ENCODE measurements at places on chromosomes 3 and 15.
A peak's percentile ranks its signal among the peaks of the same experiment; 100 is the strongest.

DNA sequence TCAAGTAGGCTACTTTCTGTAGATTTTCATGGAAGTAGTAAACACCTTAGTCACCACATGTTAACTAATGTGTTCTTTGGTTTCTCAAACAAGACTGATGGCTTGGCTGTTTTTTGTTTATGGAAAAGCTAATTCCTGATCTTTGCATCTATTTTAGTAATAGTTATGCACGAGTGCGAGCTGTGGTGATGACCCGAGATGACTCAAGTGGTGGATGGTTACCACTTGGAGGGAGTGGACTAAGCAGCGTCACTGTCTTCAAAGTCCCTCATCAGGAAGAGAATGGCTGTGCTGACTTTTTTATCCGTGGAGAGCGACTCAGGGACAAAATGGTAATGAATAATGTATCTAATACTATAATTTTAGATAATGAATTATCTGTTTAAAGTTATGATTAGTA is 46.6 kb downstream of the SPRED1 start:
- DNase-seq, result no peak

- peak; percentile 43 for DNase-seq
Measured at GRCh38 chr15:66832664-66833063, 130.6 kb downstream of the SMAD6 start.

GRCh38 chr3:50373146-50374051 is 14.1 kb upstream of the TMEM115 start:
- DNase-seq, result no peak

- no peak for DNase-seq
Measured at GRCh38 chr15:100897221-100898151, 17.9 kb downstream of the ALDH1A3 start.

DNA sequence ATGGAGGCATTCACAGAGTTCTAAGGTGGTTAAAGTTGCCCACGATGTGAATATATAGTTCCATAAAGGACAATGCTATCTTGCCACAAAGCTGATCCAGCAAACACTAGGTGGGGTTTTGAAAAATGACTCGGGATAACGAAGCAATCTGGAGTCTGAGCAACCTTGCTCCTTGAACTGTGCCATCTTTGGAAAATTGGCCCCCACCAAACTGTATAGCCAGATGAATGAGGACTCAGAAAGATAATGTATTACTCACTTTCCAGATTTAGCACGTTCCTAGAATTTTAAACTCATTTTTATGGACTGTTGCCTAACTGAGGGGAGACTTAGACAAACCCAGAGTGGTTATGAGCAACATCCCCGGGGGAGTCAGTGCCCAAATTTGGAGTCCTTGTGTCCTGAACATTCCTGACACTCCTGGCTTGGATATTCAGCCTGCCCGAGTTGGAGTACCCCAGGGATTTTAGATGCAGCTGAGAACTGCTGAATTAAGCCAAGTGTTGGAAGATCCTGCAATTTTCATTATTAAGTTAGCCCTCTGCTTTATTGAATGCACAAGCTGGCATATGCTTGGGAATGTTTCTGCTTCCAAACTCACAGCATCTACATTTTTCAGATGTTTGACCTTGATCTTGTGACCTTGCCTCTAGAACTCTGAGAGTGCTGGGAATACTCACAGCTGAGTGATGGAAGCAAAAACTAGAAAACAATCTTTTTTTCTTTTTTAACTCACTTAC is 8.8 kb upstream of the MAGI1 start:
- DNase-seq, result no peak

DNA sequence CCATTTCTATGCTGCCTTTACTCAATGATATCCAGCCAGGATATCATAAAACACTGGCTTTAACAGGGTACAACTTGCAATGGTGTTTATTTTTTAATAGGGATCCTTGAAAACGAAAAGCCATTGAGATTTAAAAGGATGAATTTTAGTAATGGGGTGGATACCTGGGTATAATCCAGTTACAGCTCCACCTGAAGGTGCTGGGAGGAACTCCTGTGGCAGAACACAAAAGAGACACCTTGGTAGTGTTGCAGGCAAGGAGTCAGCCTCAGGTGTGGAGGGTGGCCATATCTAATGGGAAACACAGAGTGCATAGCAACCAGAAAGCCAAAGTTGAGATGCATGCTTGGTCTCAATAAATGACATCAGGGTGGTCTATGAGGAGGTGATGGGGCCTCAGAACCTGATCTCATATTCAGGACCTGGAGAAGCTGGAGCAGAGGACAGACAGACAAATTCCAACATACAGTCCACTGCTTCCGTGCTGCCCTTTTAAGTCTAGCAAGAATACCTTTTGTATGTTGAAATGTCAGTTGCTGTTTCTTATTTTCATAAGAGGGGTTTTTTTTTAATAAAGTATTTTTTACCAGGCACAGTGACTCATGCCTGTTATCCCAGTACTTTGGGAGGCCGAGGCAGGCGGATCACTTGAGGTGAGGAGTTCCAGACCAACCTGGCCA is 12.0 kb upstream of the PAQR9 start:
- DNase-seq, result no peak

DNA sequence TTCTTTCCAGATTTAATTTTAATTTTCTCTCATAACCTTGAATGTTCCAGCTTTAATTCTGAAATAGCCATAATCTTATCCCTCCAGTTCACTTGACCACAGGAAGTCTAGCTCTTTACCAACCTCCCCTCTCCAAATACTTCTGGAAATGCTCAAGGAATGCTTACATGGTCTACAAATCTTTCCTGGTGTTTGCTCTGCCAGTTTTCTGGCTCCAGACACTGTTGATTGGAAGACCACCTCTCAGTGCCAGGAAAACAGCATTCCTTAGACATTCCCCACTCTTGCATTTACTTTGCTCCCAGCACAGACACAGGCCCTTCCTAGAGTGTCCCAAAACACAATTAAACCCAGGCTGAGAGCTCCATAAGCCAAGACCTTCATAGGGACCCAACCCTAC is 98.6 kb downstream of the MESD start:
- no peak for DNase-seq

DNA sequence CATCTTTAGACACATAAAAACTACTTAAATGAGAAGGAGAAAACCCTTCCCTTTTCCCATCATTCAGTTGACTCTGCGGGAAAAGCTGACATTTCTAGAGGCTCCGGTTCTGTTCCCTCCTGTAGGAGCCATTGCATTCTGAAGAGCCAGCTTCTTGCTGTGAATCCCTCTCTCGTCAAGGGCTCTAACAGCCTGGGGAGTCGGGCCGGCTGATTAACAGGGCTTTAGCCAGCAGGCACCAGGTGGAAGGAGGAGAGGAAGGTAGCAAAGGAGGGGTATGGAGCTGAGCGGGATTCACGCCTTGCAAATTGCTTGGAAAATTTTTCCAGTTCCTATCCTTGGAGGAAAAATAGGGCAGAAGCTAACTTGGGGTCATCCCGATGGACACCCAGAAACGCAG is 108.3 kb upstream of the UBE2E1 start:
- DNase-seq, result no peak

- peak; percentile 76 for DNase-seq
Measured at GRCh38 chr15:55942332-55942731, 51.1 kb downstream of the NEDD4 start.

DNA sequence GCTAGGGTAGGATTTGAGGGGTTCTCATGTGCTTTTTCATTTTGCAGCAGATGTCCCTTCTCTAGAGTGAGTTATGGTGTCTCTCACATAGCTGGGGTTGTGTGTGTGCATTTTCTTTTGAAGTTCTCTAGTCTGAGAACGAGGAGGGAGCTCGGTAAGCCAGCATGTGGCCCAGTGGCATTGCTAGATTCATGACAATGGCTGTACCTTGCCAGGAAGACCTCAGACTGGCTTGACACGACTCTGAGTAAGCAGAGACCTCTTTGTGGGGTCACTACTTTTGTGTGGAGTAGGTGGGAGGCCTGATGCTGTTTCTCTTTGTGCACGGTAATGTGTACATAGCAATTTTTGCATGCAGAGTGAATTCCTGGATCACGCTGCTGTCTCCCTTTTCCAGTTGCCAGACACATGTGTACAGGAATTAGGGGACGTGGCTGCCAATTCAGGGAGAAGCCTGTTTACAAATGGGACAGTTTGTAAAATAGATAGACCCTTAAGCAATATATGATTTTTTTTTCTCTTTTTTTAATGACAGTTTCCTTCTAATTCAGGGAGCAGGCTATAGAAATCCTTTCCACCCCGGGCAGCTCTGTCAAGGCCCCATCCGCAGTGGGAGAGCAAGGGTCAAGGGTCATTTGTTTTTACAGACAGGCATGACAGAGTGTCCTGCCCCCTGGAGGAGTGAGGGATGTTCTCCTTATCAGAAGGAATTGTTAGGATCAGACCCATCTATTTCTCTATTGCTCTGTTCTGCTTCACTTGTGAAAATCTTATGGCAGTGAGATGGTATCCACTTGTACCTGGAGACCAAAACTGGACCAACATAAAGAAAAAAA is 4.6 kb downstream of the CACNA1D start:
- no peak for DNase-seq

GRCh38 chr15:58010983-58011382 is 54.5 kb downstream of the ALDH1A2 start:
- DNase-seq, result no peak

GRCh38 chr3:100927775-100928174 is 65.4 kb downstream of the ABI3BP start:
- no peak for DNase-seq

DNA sequence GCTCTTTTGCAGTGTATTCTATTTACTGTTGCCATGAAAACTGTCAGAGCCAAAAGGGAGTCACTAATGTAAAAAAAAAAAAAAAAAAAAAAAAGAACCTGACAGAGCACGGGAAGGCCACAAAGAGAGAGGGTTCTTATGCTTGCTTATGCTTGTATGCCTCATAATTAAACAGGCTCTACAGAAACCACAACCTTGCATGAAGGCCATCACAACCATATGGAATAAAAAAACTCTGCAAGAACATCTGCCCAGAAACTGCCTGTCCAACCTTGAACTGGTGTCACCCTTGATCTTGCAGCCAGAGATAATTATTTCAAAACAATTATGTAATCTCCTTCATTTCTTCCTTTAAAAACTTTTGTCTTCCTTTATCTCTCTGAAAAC is 50.1 kb downstream of the CFAP20DC start:
- peak; percentile 36 for DNase-seq

DNA sequence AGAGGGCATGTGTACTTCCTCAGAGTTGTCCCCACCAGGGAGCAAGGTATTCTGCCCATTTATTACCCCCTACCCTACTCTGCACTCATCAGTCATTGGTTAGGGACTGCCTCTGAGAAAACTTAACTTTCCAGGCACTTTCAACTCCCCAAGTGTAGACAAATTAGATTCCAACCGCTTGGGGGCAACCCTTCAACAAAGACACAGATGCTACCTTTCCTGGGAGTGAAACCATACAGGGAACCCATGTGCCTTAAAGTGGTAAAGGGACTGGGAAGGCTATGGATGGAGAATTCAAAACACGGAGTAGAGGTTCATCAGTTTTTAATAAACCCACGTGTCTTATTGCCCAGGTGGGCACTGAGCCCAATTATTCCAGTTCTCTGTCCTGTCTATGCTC is 19.4 kb upstream of the UBE2E2 start:
- peak; percentile 21 for DNase-seq

Measured in OCI-M1 (cell line).